ENCODE measurements at places on chromosomes 1 and 21. TPM values are rescaled to one million over a fixed set of nuclear protein-coding genes. Genes with fewer than 3 reads are reported as not detected.

DNA sequence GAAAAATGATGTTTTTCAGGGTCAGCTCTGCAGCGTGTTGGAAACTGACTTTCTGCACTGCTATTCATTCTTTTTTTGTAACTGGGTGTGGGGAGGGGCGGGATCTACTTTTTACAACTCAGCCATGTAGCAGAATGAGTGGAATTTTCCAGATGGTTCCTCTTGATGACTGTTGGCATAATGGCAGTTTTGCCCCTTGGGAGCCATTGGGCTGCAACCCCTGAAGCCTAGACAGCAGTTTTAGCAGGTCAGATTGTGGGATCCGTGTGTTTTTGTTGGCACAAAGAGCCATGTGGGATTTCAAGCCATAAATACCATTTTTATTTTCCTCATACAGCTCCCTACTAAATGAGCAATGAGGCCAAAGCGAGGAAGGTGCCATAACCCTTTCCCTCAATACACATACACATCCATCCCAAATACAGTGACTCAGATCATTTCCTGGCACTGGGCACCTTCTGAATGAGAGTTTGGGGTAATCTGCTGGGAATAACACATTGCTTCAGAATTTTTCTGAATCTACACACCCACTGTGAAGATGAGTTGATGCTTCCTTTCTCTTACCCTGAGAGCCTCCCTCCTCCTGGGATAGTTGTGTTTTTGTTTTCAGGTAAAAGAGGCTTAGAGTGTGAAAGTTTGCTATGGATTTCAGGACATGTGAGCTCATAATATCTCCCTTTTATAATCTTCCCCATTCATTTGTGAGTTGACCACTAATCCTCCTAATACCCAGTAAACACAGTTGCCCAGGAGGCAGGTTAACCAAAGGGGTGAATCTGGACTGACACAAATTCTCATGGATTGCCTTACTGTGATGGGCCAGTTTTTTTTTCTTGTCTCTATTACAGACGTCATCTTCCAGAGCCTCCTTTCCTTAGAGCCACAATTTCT lies 13.1 kb downstream of the S100A10 start:
- H3K36me3 ChIP-seq = peaks cover 47% of the 10 kb centered on the region
- peaks cover 6% of the 10 kb centered on the region for H3K4me1 ChIP-seq
- no peaks in the 10 kb centered on the region for H3K27me3 ChIP-seq
- H3K27ac ChIP-seq = no peak overlapping the region
- no peak overlapping the region for H3K4me3 ChIP-seq

DNA sequence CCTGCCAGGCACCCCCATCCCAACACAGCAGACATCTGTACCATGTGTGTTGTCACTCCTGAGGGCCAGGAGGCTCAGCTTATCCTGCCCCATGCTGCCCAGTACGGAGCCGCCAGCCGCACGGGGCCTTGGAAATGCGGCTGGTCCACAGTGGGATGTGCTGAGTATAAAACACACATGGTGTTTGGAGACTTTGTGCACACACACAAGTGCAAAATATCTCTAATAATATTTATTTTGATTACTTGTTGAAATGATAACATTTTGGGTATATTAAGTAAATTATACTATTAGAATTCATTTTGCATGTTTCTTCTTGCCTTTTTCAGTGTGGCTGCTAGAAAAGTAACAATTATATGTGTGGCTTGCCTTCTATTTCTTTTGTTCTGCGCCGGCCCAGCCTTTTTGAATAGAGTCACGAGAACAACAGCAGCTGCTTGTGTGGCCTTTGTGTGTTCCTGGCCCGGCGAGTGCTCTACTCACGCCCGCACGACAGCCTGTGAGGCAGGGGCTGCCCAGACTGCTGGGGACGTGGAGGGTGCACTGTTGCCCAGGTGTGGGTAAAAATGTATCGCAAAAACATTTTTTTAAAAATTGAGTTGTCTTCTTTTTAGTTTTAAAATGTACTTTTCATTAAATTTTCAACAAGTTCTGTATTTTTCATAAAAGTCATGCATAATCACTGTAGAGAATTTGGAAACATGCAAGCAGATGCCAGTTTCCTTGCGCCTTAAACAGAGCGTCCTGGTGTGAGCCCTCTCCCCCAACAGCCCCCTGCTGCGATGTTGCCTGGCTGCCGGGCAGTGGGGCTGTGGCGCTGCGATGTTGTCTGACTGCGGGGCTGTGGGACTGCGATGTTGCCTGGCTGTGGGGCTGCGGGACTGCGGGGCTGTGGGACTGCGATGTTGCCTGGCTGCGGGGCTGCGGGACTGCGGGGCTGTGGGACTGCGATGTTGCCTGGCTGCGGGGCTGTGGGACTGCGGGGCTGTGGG lies 35.5 kb downstream of the COQ8A start:
- no peaks in the 10 kb centered on the region for H3K36me3 ChIP-seq
- DNase-seq = no peak
- no peak overlapping the region for H3K4me3 ChIP-seq
- no peaks in the 10 kb centered on the region for H3K4me1 ChIP-seq

GRCh38 chr21:41600116-41600515 lies 92.2 kb upstream of the TMPRSS2 start:
- no peak overlapping the region for H3K27ac ChIP-seq
- no peak overlapping the region for H3K4me3 ChIP-seq
- no peaks in the 10 kb centered on the region for H3K27me3 ChIP-seq
- DNase-seq = peak; percentile 5

DNA sequence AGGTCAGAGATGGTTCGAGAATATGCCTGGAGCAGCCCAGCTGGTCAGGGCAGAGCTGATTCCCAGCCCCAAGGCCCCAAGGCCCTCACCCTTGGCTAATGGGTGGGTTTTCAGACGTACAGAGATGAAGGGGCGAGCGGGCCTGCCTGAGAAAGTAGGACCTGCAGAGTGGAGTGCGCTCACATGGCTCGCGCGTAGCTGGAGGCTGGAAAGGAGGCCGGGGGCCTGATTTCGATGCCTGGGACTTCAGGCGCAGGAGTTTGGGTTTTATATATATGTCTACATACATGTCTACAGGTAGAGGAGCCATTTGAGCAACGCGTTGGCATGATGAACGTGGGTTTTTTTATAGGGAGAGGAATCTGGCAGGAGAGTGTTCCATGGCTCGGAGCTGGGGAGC lies 8.9 kb downstream of the COQ8A start:
- no peaks in the 10 kb centered on the region for H3K36me3 ChIP-seq
- no peak overlapping the region for H3K4me3 ChIP-seq
- DNase-seq = no peak
- peaks cover 31% of the 10 kb centered on the region for H3K4me1 ChIP-seq
- H3K27ac ChIP-seq = no peak overlapping the region
- H3K27me3 ChIP-seq = no peaks in the 10 kb centered on the region

- no peaks in the 10 kb centered on the region for H3K4me1 ChIP-seq
- H3K4me3 ChIP-seq = no peak overlapping the region
- DNase-seq = no peak
- H3K27ac ChIP-seq = no peak overlapping the region
- no peaks in the 10 kb centered on the region for H3K27me3 ChIP-seq
- no peaks in the 10 kb centered on the region for H3K36me3 ChIP-seq
Measured at GRCh38 chr1:199976496-199977144, 50.9 kb upstream of the NR5A2 start.

- no peak for DNase-seq
- no peaks in the 10 kb centered on the region for H3K36me3 ChIP-seq
- no peak overlapping the region for H3K27ac ChIP-seq
- no peaks in the 10 kb centered on the region for H3K27me3 ChIP-seq
- no peaks in the 10 kb centered on the region for H3K4me1 ChIP-seq
Measured at GRCh38 chr1:18058981-18059605, 48.5 kb upstream of the IGSF21 start.

DNA sequence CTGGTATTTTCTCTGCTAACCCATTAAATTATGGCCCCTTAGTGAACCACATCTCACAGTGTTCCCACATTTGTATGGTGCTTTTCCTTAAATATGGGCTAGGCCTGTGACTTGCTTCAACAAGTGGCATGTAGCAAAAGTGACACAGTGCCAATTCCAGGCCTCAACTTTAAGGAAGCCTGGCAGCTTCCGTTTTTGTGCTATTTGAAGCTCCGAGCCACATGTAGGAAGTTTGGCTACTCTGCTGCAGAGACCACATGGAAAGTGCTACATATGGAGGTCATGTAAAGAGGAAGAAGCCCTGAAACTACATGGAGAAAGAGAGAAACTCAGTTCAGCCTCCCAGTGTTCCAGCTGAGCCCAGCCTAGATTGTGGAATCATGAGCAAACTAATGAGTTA lies 28.5 kb upstream of the DR1 start:
- DNase-seq = peak; percentile 47
- no peak overlapping the region for H3K27ac ChIP-seq
- no peak overlapping the region for H3K4me3 ChIP-seq
- no peaks in the 10 kb centered on the region for H3K27me3 ChIP-seq

GRCh38 chr1:169112241-169112640 lies 5.8 kb downstream of the ATP1B1 start:
- peak; percentile 57 for DNase-seq
- H3K27me3 ChIP-seq = no peaks in the 10 kb centered on the region
- H3K27ac ChIP-seq = peak overlapping the region; percentile 79
- no peaks in the 10 kb centered on the region for H3K36me3 ChIP-seq

DNA sequence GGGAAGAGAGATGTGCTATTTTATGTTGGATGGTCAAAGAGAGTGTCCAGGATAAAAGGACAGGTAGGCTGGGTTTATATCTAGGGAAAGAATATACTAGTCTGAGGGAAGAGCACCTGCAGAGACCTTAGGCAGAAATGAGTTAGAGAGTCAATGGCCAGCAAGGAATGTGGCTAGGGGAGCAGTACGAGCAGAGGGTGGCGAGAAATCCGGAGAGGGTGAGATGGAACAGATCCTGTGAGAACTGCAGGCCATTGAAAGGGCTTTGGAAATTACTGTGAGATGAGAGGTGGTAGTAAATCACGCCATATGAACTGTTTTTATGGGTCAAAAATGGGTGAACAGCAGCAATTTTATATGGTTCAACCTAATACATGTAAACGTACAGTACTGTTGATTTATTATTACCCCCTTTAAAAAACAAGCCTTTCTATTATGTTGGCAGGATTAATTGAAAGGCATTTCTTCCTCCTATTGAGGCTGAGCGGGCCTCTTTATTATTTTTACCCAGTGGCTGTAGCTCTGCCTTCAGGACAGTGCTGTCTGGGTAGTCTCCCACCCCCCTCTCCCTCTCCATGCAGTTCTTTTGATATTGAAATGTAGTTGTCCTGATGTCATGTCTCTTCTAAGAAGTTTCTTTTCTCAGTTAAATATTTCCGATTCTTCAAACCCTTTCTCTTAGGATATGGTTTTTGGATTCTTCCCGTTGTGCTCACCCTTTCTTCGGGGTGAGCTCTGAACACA lies 75.2 kb upstream of the CD1D start:
- H3K4me3 ChIP-seq = no peak overlapping the region
- DNase-seq = no peak
- H3K4me1 ChIP-seq = no peaks in the 10 kb centered on the region
- H3K27me3 ChIP-seq = no peaks in the 10 kb centered on the region
- no peaks in the 10 kb centered on the region for H3K36me3 ChIP-seq

- no peaks in the 10 kb centered on the region for H3K36me3 ChIP-seq
- no peak overlapping the region for H3K4me3 ChIP-seq
- H3K4me1 ChIP-seq = no peaks in the 10 kb centered on the region
- H3K27me3 ChIP-seq = no peaks in the 10 kb centered on the region
Measured at GRCh38 chr1:7984811-7985210, 23.3 kb downstream of the PARK7 start.

- no peak overlapping the region for H3K4me3 ChIP-seq
- peak; percentile 30 for DNase-seq
- H3K4me1 ChIP-seq = no peaks in the 10 kb centered on the region
- no peaks in the 10 kb centered on the region for H3K27me3 ChIP-seq
- H3K36me3 ChIP-seq = no peaks in the 10 kb centered on the region
Measured at GRCh38 chr1:31861346-31861745, 45.5 kb upstream of the SPOCD1 start.

GRCh38 chr1:239263801-239264200 lies 122.6 kb upstream of the CHRM3 start:
- no peaks in the 10 kb centered on the region for H3K27me3 ChIP-seq
- no peak for DNase-seq
- no peaks in the 10 kb centered on the region for H3K36me3 ChIP-seq
- no peak overlapping the region for H3K4me3 ChIP-seq
- no peak overlapping the region for H3K27ac ChIP-seq

GRCh38 chr1:3894626-3895278 lies 5.3 kb downstream of the C1orf174 start:
- H3K27ac ChIP-seq = no peak overlapping the region
- H3K36me3 ChIP-seq = no peaks in the 10 kb centered on the region
- no peaks in the 10 kb centered on the region for H3K27me3 ChIP-seq
- peaks cover 11% of the 10 kb centered on the region for H3K4me1 ChIP-seq

- H3K27me3 ChIP-seq = no peaks in the 10 kb centered on the region
- no peak for DNase-seq
- peaks cover 5% of the 10 kb centered on the region for H3K4me1 ChIP-seq
- no peak overlapping the region for H3K4me3 ChIP-seq
Measured at GRCh38 chr1:23548704-23549143, 10.6 kb downstream of the ID3 start.

DNA sequence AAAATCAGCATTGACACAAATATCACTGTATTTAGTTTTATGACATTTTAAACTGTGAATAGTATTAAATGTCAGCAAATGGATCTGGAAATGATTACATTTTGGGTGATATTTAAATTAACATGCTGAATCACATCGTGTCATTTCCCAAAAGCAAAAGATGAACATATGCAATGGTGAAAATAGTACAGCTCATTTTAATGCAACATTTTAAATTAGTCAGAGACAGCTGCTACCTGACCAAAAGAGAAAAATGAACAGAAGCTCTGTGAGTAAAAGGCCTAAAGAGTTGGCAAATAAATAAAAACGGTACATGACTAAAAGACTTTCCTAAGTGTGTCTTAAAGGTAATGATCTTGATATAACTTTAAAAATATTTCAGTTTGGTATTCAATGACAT lies 86.0 kb upstream of the GNG4 start:
- no peaks in the 10 kb centered on the region for H3K27me3 ChIP-seq
- no peaks in the 10 kb centered on the region for H3K36me3 ChIP-seq
- no peaks in the 10 kb centered on the region for H3K4me1 ChIP-seq
- no peak for DNase-seq
- H3K4me3 ChIP-seq = no peak overlapping the region

DNA sequence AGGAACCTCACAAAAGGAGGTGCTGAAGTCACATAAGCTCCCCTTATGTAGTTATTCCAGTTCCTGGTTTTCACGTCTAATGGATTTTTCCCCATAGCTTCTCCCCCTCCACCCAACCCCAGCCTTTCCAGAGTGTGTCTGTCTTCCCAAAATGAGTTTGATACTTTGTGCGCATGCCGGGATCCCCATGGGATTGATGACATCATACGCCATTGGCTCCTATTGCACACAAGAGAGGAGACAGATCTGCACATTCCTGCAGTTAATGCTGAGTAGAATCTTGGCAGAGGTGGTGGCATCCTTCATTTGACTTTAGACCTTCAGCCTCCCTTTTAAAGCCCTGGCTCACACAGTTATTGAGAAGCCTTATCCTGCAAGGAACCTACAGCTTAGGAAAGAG lies 71.4 kb downstream of the DDR2 start:
- H3K4me1 ChIP-seq = no peaks in the 10 kb centered on the region
- H3K27ac ChIP-seq = no peak overlapping the region
- H3K4me3 ChIP-seq = no peak overlapping the region

Gene WDR47
- total RNA-seq = 8.8 TPM

Gene BMP8A
- not detected for total RNA-seq

Gene CHODL
- not detected for total RNA-seq

Gene ALDH4A1
- total RNA-seq = 3.3 TPM

Gene SV2A
- 0.70 TPM for total RNA-seq

Gene ENAH
- total RNA-seq = 51.2 TPM

Gene ADAMTS4
- total RNA-seq = 2.0 TPM

Gene CHAF1B
- total RNA-seq = 11.6 TPM

Gene SNAP47
- total RNA-seq = 42.4 TPM

Measured in Peyer's patch (tissue), 4 donors.